Stimulated activated CD8-positive, alpha-beta memory T cell treated with anti-CD3 and anti-CD28 coated beads, Interleukin-7, amount 100 ng/mL, for 1 hour (primary cell): ENCODE measurements at places on chromosomes 5 and 9.

DNA sequence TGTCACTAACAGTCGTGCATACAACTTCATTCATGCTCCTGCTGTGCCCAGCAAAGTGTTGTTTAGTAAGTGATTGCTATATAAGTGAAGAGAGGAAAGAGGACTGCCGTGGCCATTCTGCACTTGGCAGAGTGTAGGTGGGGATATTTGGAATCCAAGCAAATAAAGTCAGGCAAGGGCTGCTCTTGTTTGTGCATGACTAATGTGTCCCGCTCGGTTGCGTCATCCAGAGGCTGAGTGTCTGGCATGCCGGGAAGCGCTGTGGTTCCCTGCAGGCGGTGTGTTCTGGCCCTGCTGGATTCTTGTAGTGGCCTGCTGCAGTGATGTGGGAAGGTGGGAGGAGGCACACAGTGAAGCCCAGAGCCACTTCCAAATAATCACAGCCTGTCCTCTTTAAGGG, 136.9 kb upstream of the ANKH start:
- DNase-seq: no peak

GRCh38 chr5:53649352-53649751, 88.9 kb downstream of the NDUFS4 start:
- no peak for DNase-seq

- no peak for DNase-seq
Measured at GRCh38 chr5:73922224-73922623, 296.2 kb downstream of the ARHGEF28 start.

DNA sequence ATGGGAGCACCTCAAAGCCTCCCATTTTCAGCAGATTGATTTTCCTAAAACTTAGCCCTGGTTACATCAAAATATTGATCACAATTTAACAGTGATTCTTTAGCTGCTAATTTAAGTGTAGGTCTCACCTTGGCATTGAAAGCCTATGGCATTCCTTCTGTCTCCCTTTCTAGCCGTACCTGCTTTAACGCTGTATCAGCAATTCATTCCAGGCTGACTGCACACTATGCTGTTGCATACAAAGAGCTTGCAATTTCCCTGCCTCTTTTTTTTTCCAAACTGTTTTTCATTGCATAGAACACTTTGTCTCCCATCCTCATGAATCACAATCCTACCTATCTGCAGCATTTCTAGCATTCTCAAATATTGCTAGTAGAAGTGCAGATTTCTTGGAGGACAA, 8.9 kb upstream of the AMACR start:
- DNase-seq: no peak

GRCh38 chr9:134100040-134100439, 32.2 kb upstream of the BRD3 start:
- DNase-seq: no peak

DNA sequence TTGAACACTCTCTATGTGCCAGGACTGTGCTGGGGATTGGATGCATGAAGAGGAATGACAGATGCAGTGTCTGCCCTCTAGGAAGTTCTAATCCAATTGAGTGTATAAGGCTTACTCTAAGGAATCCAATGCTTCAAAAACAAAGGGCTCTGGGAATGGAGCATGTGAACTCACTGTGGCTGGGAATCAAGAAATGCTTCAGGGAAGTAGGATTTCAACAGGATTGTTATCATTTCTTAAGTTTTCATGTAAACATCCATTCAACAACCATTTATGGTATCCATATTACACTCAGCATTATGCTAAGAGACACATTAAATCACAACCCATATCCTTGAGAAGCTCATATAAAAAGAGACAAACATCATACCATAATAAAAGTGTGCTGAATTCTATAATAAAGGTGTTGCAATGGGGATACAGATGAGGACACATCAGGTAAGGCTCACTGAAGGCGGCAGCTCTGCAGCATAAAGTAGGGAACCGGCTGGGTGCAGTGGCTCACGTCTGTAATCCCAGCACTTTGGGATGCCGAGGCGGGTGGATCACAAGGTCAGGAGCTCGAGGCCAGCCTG, 11.3 kb downstream of the SIL1 start:
- no peak for DNase-seq

GRCh38 chr9:76218117-76218885, 175.9 kb downstream of the RFK start:
- DNase-seq: no peak

DNA sequence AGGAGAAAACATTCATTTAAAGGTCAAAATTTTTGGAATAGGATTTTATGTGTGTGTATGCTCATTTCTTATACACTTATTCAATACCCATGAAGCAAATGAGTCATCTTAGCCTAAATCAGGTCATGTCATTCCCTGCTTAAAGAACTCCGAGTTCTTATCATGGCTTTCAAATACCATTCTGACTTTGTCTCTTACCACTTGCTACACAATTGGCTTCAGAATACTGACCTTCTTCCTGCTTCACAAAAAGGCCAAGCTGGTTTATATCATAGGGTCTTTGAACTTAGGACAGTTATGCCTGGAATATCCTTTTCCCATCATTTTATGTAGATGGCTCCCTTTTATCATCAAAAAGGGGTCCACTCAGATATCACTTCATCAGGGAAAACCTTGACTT, 652.2 kb upstream of the WWC1 start:
- DNase-seq: no peak

DNA sequence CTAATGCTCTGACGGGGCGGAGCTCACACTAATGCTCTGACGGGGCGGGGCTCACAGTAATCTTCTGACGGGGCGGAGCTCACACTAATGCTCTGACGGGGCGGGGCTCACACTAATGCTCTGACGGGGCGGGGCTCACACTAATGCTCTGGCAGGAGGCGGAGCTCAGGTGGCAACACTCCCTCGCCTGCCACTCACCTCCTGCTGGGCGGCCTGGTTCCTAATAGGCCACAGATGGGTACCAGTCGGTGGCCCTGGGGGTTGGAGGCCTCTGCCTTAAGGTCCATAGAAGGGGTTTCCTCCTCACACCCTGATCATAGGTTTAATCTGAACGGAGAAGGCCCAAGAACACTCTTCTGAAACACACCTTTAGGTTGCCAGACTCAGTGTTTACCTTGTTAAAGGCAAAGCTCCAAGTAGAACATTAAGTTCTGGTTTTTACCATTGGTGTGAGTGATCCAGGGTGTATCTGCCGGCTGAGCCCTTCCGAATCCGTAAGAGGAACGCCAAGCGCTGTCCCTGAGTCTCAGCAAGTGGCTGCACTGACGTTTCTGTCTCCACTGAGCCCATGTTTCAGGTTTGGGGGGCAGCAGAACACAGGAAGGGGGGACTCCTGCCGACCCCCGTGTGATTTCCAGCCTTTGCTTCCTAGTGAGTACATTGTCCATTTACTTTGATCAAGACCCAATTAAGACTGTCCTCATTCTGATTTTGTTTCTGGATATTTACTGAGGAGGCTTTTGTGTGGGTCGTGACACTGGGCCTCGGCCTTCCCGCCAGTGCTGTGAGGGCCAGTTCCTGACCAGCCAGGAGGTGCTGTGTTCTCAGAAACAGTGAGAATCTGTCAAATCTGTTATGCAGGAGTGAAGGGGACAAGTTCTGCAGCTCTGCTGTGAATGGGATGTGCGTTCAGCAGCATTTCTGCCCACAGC, 24.6 kb upstream of the LRRC14B start:
- DNase-seq: no peak

- DNase-seq: no peak
Measured at GRCh38 chr9:112570671-112571167, 84.1 kb downstream of the KIAA1958 start.

- no peak for DNase-seq
Measured at GRCh38 chr5:104062621-104063377, 500.2 kb upstream of the NUDT12 start.
